MCF 10A (cell line): ENCODE measurements at places on chromosomes 7 and 10.

- DNase-seq = no peak
These were observed 74.7 kb downstream of the LSM5 start for GRCh38 chr7:32415519-32415918.

GRCh38 chr7:149125189-149125862 lies 798 bp downstream of the ZNF425 start:
- peak; percentile 6 for DNase-seq

GRCh38 chr10:86535132-86535882 lies 13.7 kb upstream of the WAPL start:
- no peak for DNase-seq

DNA sequence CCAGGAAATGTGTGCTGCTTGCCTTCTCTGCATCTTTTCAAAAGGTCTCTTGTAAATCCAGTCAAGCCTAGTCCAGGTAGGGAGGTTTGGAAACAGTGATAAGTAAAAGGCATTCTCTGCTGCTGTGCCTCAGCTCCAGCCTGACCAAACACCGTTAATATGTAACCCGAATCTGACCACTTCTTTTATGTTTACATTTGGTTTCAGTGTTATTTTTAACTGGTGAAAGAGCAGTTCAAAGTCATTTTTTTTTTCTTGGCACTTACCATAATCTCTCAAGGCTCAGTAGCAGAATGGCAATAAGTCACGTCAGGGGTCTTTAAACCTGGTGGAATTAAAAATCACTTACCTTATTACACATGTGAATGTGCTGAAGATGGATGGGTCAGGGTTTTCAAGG lies 216.8 kb downstream of the PTEN start:
- DNase-seq = peak; percentile 28

- DNase-seq = no peak
These were observed 13.5 kb upstream of the HIPK2 start for GRCh38 chr7:139791316-139791715.

GRCh38 chr10:12353399-12354242 lies 4.3 kb downstream of the CAMK1D start:
- no peak for DNase-seq

DNA sequence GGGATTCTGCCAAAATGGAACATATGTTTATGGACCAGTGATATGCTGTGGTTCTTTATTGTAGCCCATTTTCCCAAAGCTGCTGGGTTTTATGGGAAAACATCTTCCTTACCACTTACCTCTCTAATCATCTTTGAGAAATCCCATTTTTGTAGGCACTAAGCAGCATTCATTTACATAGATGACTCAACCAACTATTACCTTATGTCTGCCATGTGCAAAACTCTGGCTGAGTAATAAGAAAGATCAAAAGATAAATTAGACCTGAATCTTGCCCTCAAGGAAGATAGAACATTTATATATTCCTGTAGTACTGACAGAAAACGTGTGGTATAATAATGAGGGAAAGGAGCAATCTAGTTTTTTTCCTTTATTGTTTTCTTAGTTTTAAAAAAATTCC lies 24.3 kb downstream of the CBLL1 start:
- DNase-seq = peak; percentile 25

- DNase-seq = no peak
These were observed at the start of gene SEC31B for GRCh38 chr10:100519311-100520051. Gene SEC31B, minus strand, starts transcription at chr10:100519861. Its CDS starts 2,909 bp downstream, at chr10:100516952.

GRCh38 chr10:33496096-33496495 lies 161.6 kb upstream of the NRP1 start:
- DNase-seq = no peak
